G401 (cell line): ENCODE measurements at places on chromosomes 4 and X.

DNA sequence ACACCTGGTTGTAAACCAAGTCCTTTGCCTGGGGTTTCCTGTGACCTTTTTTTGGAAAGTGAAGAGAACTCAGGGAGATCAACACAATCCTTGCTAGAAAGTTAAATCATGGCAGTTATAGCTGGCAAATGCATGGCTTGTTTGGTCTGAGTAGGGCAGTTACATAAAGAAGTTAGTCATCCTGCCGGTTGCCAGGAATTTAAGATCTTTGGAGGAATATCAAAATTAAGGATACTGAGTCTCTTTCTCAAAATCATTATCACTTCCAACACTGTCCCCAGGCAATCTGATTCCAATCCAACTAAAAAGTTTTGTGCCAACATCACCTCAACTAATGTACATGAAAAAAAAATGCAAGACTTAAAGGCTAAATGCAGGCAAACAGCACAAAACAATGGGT is 40.3 kb downstream of the C4orf54 start:
- DNase-seq, result no peak

DNA sequence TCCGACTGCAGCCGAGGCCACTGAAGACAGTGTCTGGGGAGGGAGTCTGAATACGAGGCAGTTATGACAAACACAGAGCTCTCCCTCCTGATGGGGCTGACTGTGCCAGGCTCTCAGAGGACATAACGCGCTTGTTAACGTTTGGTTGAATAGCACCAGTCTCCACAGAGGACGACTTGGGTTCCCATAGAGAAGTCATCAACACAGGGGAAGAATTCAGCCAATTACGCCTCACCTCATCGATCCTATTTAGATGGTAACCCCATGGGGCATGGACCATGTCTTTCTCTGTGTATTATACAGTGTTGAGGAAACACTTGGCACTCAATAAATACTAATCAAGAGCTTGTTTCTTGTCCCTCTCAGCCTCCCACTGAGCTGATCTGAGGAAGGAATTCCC is 642.6 kb upstream of the LCORL start:
- no peak for DNase-seq

DNA sequence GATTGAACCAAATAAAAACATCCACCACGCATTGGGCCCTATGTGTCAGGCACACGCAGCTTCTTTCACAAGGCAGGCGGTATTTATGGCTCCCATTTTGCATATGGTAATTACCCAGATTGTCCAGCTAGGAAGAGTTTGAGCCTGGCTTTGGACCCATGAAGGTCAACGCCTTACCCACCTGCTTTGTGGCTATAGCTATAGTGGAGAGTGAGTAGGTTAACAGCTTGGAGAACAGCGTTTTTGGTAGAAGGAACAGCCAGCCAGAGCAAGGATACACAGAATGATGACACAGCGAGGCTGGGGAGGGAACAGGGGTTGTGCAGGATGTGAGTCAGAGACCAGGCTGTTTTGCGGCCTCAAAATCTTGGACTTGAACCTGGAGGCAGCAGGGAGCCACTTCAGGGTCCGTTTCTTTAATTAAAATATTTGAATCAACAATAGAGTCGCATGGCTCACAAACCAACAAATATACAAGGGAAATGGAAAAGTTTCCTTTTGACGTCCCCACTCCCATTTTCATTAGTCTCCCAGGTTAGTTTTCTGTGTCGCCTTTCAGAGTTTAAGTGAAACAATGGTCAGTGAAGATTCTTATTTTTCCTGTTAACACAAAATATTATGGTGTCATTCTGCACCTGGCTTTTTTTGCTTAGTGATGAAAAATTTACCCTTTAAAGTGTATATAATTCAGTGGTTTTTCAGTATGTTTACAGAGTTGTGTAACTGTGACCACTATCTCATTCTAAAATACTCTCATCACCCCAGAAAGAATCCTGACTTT is 118.2 kb upstream of the STX18 start:
- DNase-seq, result no peak

DNA sequence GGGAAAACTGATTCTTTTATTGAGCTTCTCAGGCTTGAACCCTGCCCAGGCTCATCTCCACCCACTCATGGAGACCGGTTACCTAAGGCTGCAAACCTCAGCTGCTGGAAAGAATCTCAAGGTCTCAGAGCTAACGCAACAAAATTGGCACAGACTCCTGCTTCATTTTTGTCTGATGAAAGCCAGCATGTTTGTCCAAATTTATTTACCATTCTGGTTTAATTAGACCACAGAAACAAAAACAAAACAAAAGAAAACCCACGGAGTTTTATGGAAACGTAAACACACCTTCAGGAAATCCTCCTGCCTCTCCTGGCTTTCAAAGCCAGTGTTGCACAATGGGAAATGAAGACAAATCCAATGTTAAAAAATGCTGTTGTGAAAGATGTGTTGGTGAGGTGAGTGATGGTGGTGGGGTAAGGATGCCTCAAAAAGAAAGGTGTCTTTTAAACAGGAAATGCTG is 56.4 kb upstream of the PDLIM3 start:
- no peak for DNase-seq

DNA sequence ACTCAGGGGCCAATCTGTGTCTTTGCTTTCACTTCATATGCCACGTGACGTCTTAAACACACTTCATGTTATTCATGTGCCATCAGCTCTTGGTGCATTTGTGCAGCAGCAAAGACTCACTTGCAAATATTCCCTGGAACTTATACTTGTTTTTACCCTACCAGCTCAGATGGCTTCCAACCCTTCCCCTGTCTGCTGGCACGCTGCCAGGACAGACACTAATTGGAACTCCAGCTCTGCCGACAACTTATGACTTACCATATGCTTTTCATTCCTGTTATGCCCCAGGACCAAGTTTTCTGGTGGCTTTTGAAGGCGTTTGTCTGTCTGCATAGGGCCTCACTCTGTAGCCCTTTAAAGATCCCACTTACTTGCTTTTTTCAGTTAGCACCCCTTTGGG is 261.7 kb upstream of the GNPDA2 start:
- DNase-seq, result no peak

- no peak for DNase-seq
These were observed 689 bp downstream of the SSR4 start for GRCh38 chrX:153794897-153795816.

DNA sequence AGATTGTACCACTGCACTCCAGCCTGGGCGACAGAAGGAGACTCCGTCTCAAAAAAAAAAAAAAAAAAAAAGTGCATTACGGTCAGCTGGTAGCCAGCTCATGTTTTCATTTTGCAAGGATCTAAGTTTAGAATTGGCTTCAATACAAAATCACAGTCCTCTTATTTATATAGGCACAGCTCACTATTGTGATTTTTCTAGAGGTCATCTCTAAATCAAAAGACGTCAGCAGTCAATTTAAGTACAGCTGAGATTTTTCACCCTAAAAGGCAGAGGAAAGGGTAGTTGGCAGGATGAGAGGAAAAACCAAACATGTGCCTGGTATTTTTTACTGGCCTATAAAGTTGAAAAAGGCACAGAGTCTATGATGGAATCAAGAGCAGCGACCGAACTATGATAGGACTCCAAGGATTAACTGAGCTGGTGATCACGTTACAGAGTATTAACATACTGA is 30.8 kb downstream of the ASB5 start:
- DNase-seq, result no peak

GRCh38 chr4:38132107-38132673 is 172.0 kb downstream of the PTTG2 start:
- no peak for DNase-seq

DNA sequence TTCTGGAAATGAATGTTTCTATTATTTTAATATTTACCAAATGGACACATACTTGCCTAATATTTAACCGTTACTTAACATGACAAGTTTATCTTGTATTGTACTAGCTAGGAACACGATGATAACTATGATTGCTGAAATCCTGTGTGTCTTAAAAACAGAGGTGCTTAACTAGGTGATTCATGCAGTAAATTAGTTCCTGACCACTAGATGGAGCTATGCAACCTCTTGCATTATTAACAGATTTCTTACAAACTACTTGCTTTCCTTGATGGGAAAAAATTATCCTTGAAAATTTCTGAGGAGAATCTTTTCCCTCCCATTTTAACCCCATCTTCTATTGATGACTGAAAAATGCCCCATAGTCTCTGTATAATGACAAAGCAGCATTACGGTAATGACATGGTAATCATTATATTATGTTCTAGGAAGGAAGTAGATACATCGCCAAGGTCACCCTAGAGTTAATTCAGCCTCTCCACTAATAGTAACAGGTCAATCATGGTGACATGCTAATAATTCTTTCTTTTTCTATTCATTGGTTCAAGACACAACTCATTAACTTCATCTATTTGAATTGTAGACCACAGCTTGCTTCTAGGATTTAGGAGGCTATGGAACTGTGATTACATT is 844.2 kb downstream of the RAPGEF2 start:
- DNase-seq, result peak; percentile 87

GRCh38 chrX:133297284-133297683 is 79.1 kb upstream of the TFDP3 start:
- no peak for DNase-seq
